ENCODE measurements at places on chromosomes 7 and 10. TPM values are rescaled to one million over a fixed set of nuclear protein-coding genes. Genes with fewer than 3 reads are reported as not detected.

The SPDYE6 gene
- not detected for total RNA-seq

The TMEM139 gene
- not detected for total RNA-seq

The GPR141 gene
- not detected for total RNA-seq

The WDR86 gene
- total RNA-seq = 0.26 TPM

The TEX36 gene
- total RNA-seq = not detected

The ARHGAP22 gene
- total RNA-seq = 161 TPM

The CADPS2 gene
- 21.7 TPM for total RNA-seq

The SDK1 gene
- 0.25 TPM for total RNA-seq

The EFCAB10 gene
- total RNA-seq = not detected

The ZNF239 gene
- total RNA-seq = 3.4 TPM

The FGFR2 gene
- 0.06 TPM for total RNA-seq

The ZNF12 gene
- total RNA-seq = 14.4 TPM

The TECTB gene
- total RNA-seq = not detected

The FAM25C gene
- total RNA-seq = not detected

The FAM237B gene
- not detected for total RNA-seq

The OR6B1 gene
- total RNA-seq = not detected

The RPEL1 gene
- total RNA-seq = not detected

The WNT2 gene
- not detected for total RNA-seq

The OR2A12 gene
- not detected for total RNA-seq

The CFTR gene
- total RNA-seq = not detected

The TMEM168 gene
- 21.9 TPM for total RNA-seq

The C10orf62 gene
- 0.13 TPM for total RNA-seq

The XPNPEP1 gene
- 252 TPM for total RNA-seq

The SYCE1 gene
- 0.19 TPM for total RNA-seq

The HOXA1 gene
- 0.12 TPM for total RNA-seq

The WNT8B gene
- total RNA-seq = not detected

The MSMB gene
- not detected for total RNA-seq

The STEAP4 gene
- 6.5 TPM for total RNA-seq

The ZC3HAV1L gene
- 2.6 TPM for total RNA-seq

The CPN1 gene
- not detected for total RNA-seq

The JCAD gene
- total RNA-seq = 17.1 TPM

The RBP3 gene
- total RNA-seq = not detected

The AKR1C4 gene
- total RNA-seq = not detected

The A1CF gene
- total RNA-seq = not detected

The COBL gene
- total RNA-seq = not detected

The PTPRN2 gene
- 0.56 TPM for total RNA-seq

The ST8SIA6 gene
- not detected for total RNA-seq

The FAM131B gene
- total RNA-seq = 1.6 TPM

The CYP3A7 gene
- total RNA-seq = not detected

The LRIT1 gene
- total RNA-seq = not detected

The FAM25A gene
- not detected for total RNA-seq

The ZNRF2 gene
- 4.6 TPM for total RNA-seq

The AGBL3 gene
- total RNA-seq = 1.6 TPM

The GFRA1 gene
- 0.12 TPM for total RNA-seq

The TSPAN33 gene
- total RNA-seq = 0.06 TPM

Measured in aortic smooth muscle cell (primary cell).